Kasumi-1 (cell line): ENCODE measurements at places on chromosomes 2 and 18.

DNA sequence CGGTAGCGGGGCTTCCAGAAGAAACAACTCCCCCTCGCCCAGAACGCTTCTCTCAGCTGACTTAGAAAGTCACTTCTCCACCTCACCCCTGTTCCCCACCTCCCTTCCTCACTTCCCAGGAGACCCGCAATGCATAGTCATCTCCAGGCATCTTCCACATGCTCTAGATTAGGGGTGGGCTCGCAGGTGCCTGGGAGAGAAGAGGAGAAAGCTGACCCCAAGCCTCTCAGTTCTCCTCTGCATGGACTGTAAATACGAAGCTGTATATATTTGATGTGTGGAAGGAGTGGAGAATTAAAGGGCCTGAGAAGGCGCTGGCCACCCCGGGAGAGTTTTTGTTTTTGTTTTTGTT is 1.8 kb downstream of the MAL start:
- DNase-seq: no peak

GRCh38 chr18:49738721-49739120 is 74.6 kb downstream of the ACAA2 start:
- no peak for DNase-seq

- DNase-seq: no peak
These were observed 5.9 kb downstream of the SLC9A4 start for GRCh38 chr2:102478686-102479470.

GRCh38 chr2:169393068-169393590 is 30.8 kb upstream of the LRP2 start:
- DNase-seq: no peak

DNA sequence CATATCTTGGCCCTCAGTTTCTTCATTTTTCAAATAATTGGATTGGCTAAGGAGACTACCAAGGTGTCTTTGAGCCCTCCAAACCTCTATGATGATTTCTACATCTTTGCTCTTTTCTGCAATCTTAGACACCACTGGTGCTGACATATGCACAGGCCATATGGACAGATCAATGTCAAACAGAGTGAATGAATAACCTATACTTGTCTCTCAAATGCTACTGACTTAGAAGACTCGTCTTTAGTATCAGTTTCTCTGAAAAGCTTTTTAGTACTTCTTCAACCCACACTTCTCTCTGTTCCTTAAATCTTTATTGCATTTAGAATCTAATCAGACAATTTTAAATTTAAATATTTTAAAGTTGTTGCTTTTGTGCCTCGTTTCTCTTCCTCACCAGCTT is 258.2 kb downstream of the LTBP1 start:
- DNase-seq: no peak

- no peak for DNase-seq
These were observed 43.8 kb downstream of the FLACC1 start for GRCh38 chr2:201313362-201313761.

DNA sequence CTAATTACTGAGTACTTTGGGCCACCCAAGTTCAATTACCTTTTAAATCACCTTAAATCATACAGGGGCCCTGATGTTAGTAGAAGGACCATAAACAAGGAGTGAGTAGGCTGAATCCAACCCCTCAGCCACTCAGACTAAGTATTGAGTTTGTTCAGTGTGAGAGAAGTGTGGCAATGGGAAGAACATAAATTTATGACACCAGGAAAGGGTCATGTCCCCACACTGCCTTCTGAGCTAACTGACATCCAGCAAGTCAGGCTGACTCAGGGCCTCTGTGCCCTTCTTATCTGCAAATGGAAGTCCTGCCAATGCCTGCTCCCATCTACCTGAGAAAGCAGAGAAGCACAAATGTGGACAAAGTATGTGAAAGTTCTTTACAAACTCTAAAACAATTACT is 12.9 kb downstream of the PLEKHM3 start:
- DNase-seq: no peak

- no peak for DNase-seq
These were observed 82.6 kb upstream of the LYPD1 start for GRCh38 chr2:132752421-132753206.
